ENCODE measurements at places on chromosomes 6 and 20.

GRCh38 chr6:13290335-13290734 is 38.0 kb downstream of the TBC1D7 start:
- DNase-seq, result no peak

- no peak for DNase-seq
Observed at GRCh38 chr6:40727271-40727670, 140.1 kb upstream of the LRFN2 start.

- no peak for DNase-seq
Observed at GRCh38 chr6:84554706-84555105, 209.7 kb downstream of the TBX18 start.

GRCh38 chr6:168999392-168999791 is 254.3 kb downstream of the THBS2 start:
- no peak for DNase-seq

- no peak for DNase-seq
Observed at GRCh38 chr6:89436226-89436625, 3.3 kb downstream of the ANKRD6 start.
